GM23248 (cell line): ENCODE measurements at places on chromosomes 7 and 10. TPM values are rescaled to one million over a fixed set of nuclear protein-coding genes. Genes with fewer than 3 reads are reported as not detected.

DNA sequence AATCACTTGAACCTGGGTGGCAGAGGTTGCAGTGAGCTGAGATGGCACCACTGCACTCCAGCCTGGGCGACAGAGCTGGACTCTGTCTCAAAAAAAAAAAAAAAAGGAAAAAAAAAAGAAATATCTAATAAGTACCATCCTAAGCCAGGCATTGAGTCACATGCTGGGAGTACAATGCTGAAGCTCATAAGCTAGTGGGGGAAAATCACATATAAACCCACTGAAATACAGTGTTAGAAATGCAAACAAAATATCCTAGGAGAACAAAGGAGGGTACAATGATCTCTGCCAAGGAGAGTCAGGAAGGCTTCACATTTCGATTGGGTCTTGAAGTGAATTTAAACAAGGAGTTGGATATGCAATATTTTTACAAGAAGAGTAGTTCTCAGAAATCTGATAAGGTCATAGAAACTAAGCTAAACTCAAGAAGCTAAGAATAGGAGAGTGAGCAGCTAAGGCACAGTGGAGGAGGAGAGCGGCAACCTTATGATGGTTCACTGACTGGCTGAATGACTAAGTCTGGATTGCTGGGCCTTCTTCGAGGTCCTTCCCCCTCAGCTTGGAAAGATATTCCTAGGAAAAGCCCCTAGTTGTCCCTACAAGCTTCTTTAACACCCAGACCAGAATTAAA is 115.5 kb downstream of the PHTF2 start:
- no peaks in the 10 kb centered on the region for H3K36me3 ChIP-seq
- H3K4me1 ChIP-seq = no peaks in the 10 kb centered on the region
- no peaks in the 10 kb centered on the region for H3K27me3 ChIP-seq
- H3K27ac ChIP-seq = no peak overlapping the region

GRCh38 chr10:27512548-27512947 is 8.4 kb downstream of the RAB18 start:
- peaks cover 45% of the 10 kb centered on the region for H3K4me1 ChIP-seq
- DNase-seq = peak; percentile 52
- no peaks in the 10 kb centered on the region for H3K27me3 ChIP-seq
- H3K36me3 ChIP-seq = peaks cover 31% of the 10 kb centered on the region
- H3K27ac ChIP-seq = 0 out of 2 replicates have a peak overlapping the region, but pooled peaks have one; percentile 29

GRCh38 chr10:131698986-131699385 is 201.8 kb upstream of the PPP2R2D start:
- H3K27ac ChIP-seq = no peak overlapping the region
- H3K27me3 ChIP-seq = no peaks in the 10 kb centered on the region
- no peaks in the 10 kb centered on the region for H3K36me3 ChIP-seq
- no peak overlapping the region for H3K4me3 ChIP-seq
- DNase-seq = no peak
- no peaks in the 10 kb centered on the region for H3K4me1 ChIP-seq

DNA sequence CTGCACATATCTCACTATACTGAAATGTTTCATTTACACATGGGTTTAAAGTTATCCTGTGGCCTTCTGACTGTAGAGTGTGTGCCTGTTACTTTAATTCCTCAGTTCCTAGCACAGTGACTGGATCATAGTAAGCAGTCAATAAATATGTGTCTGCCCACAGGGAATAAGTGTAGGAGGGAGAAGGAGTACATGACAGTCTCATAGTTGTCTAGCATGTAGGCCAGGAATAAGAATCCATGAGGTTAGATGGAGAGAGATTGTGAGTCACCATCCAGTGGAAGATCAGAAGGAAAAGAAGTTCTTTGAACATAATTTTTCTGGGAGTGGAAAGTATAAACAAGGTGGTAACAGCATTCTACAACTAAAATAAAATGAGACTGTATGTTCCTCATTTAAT is 36.6 kb upstream of the SEMA3A start:
- peaks cover 27% of the 10 kb centered on the region for H3K4me1 ChIP-seq
- peak; percentile 70 for DNase-seq
- no peaks in the 10 kb centered on the region for H3K27me3 ChIP-seq
- peak overlapping the region; percentile 35 for H3K27ac ChIP-seq
- H3K36me3 ChIP-seq = no peaks in the 10 kb centered on the region

DNA sequence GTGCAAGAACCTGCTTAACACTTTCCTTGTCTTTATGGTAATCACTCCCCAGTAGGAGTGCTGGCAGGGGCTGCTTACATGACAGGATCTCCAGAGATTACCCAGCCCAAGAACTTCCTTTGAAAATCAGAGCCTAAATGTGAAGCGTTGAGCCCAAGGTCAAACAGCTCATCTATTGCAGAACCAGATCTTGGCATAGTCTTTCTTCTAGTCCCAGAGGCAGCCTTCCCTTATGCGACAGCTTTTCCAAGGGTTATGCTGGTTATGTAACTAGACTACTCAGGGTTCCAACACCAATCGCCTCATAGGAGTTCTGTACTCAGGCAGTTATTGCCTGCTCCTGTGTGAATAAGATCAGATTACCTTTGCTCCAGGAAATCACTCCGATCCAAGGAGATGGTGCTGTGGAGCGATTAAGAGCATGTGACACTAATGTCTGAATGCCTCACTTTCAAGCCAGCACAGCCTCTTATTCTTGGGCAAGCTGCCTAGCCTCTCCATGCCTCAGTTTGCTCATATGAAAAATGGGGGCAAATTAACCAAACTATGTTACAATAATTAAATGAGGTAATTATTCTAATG is 8.4 kb upstream of the LGI1 start:
- no peak overlapping the region for H3K4me3 ChIP-seq
- no peaks in the 10 kb centered on the region for H3K27me3 ChIP-seq
- peak; percentile 12 for DNase-seq
- H3K27ac ChIP-seq = no peak overlapping the region

GRCh38 chr10:7956508-7956907 is 98.0 kb upstream of the GATA3 start:
- H3K27ac ChIP-seq = peak overlapping the region; percentile 26
- H3K4me3 ChIP-seq = no peak overlapping the region
- peak; percentile 84 for DNase-seq
- no peaks in the 10 kb centered on the region for H3K36me3 ChIP-seq

DNA sequence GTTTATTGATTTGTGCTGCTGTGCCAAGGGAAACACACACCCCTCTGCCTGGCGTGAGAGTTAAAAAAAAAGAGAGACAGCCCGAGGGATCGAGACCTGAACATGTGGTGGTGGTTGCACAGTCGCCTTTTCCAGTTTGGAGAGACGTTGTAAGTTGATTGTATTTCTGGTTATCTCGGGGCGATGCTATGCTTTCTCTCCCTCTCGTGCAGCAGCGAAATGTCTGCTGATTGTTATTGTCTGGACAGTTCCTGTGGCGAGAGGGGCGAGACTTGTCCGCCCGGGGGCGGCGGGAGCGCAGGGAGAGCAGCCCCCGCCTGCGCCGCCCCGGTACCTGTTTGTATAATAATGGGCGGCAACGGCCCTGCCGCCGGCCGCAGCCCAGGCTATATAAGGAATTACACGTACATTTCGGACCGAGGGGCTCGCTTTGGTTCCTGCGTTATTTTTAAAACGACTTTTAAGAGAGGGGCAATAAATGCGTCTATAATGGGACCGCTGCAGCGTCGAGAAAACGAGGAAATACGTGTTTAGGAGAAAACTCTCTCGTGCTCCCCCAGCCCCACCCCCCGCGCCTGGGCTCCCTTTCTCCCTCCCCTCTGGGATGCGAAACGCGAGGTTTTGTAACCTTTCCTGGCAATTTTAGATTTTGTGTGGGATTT is 1.7 kb downstream of the ZEB1 start:
- peaks cover 60% of the 10 kb centered on the region for H3K4me1 ChIP-seq
- peak; percentile 67 for DNase-seq
- peak overlapping the region; percentile 92 for H3K4me3 ChIP-seq
- no peaks in the 10 kb centered on the region for H3K36me3 ChIP-seq
- peak overlapping the region; percentile 62 for H3K27ac ChIP-seq
- H3K27me3 ChIP-seq = no peaks in the 10 kb centered on the region

ANKRD26 gene
- polyA plus RNA-seq = 4.1 and 4.8 TPM in 2 replicates

CHCHD2 gene
- polyA plus RNA-seq = 508 and 511 TPM in 2 replicates
